ENCODE measurements at places on chromosomes 3 and 15.
A peak's percentile ranks its signal among the peaks of the same experiment; 100 is the strongest.

- DNase-seq: peak; percentile 86
These were observed 34.6 kb downstream of the CRABP1 start for GRCh38 chr15:78374436-78375393.

DNA sequence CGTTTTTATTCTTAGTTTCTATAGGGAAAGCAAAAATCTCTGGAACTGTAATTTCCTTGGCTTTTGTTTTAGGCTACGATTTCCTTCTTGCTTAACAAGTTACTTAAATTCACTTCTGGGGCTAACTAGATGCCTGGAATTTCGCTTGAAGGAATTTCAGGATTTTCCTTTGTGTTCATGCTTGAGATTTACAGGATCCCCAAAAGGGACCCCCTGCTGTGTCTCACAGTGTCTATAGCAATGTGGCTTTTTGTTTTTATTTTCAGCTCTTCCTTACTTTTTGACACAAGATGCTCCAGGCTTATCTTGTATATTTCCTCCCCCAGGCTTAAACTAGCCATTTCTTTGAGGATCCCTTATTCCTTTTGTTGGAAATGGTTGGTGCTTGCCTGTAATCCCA, 95.5 kb upstream of the DPPA4 start:
- DNase-seq: no peak

- no peak for DNase-seq
These were observed 43.0 kb downstream of the USP13 start for GRCh38 chr3:179695672-179696313.

GRCh38 chr3:32245200-32245599, 6.7 kb downstream of the CMTM8 start:
- DNase-seq: no peak

- peak; percentile 71 for DNase-seq
These were observed 23.9 kb upstream of the TPM1 start for GRCh38 chr15:63018639-63019038.

- DNase-seq: no peak
These were observed 41.0 kb upstream of the B3GNT5 start for GRCh38 chr3:183212096-183212495.

- no peak for DNase-seq
These were observed 966.8 kb downstream of the NSUN3 start for GRCh38 chr3:95029644-95030043.

DNA sequence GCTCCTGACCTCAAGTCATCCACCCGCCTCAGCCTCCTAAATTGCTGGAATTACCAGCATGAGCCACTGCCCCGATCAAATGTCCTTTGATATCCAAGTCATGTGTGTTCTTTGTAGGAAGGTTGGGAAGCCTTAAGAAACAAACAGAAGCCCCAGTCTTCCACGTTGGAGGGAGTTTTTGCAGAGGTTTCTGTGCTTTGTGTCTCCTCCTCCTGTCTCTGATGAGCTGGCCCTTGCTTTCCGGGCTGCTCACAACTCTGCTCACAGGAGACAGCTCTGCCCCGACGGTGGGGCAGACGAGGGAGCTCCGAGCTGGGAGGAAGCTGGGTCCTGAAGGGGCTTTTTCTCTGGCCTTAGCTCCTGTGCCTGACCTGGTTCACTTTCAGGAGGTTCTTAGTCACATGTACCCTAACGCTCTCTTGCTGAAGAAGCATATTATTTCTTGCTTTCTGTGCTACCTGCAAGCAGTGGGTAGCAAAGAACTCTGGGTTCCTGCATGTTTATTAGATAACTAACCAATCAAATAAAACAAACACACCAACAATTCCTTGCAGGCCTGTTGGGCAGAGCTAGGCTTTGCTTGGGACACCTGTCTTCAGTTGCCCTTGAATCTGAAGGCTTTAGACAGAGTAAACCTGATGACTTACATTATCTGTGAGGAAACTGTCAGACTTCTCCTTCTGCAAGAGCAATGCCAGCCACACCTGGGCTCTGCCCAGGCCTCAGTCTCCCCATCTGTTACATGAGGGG, 52.6 kb upstream of the SMAD6 start:
- no peak for DNase-seq

GRCh38 chr3:53083521-53083920, 37.6 kb upstream of the SFMBT1 start:
- DNase-seq: peak; percentile 7

GRCh38 chr3:153277029-153277428, 115.0 kb downstream of the RAP2B start:
- peak; percentile 95 for DNase-seq

- no peak for DNase-seq
These were observed 595.6 kb downstream of the ROBO1 start for GRCh38 chr3:79172241-79172640.

GRCh38 chr15:69385831-69386230, 28.3 kb upstream of the KIF23 start:
- DNase-seq: no peak

- peak; percentile 78 for DNase-seq
These were observed 5.8 kb downstream of the TRAK1 start for GRCh38 chr3:42096796-42097565.

DNA sequence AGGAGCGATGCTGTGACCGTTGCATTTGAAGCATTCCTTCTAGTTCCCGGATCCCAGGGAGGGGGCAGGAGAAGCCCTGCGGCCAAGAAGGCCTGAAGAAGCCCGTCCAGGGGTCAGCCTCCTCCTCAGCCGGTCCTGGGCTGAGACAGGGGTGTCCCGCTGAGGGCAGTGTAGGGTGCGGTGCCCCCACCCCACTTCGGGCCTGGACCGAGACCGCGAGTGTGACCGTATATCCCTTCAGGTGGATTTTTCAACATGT, 2.8 kb downstream of the OCA2 start:
- no peak for DNase-seq

- DNase-seq: peak; percentile 82
These were observed 59.2 kb upstream of the THSD4 start for GRCh38 chr15:71056111-71056510.

DNA sequence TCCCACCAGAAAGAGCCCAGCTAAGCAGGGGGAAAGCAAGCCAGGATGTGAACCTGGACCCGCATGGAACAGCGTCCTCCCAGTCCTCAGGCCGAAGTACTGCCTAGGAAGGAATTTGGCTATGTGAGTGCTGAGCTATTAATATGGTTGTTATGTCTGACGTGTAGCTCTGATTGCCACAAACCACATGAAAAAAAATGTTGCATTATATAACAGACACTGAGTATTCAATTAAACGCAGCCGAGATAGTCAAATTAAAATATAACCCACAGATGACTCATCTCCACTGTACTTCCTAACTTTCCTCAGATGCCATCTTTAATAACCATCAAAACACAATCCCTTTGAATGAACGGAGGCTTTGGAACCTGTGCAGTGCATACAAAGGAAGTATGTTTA, 111.1 kb downstream of the GABRB3 start:
- no peak for DNase-seq

- no peak for DNase-seq
These were observed 740 bp upstream of the OXSR1 start for GRCh38 chr3:38164643-38164951.

GRCh38 chr3:158569794-158570193, 1.2 kb upstream of the MLF1 start:
- DNase-seq: no peak

GRCh38 chr3:106610362-106610959, 741.6 kb upstream of the CBLB start:
- peak; percentile 36 for DNase-seq

DNA sequence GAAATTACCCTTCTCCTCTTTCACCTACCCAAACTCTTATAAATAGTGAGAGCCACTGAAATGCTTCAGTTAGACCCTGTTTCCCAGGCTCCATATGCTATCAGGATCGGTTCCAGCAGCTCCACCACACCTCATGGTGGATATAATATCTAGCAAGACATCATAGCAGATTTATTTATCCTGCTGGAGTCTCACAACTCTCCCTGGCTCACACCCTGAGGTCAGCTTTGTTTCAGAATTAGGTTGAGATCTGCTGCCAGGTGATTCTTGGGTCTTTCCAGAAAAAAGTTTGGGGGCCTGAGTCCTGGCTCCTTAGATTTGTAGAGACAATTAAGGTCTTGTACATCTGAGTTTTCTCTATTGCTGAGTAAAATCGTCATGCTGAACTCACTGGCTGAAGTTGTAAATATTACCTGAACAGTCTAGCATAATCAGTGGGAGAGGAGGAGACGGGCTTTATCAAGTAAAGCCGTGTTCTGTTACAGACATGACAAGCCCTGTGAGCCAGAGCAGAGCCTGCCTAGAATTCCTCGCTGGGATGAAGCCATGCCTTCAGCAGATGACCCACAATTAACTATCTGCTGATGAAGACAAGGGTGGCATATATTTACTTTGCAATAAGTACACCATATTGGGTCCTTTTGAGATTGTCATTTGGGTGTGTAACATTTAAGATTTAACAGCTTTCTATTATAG, 131.6 kb downstream of the STAC start:
- no peak for DNase-seq

GRCh38 chr3:184368586-184369183, 7.2 kb downstream of the POLR2H start:
- no peak for DNase-seq

DNA sequence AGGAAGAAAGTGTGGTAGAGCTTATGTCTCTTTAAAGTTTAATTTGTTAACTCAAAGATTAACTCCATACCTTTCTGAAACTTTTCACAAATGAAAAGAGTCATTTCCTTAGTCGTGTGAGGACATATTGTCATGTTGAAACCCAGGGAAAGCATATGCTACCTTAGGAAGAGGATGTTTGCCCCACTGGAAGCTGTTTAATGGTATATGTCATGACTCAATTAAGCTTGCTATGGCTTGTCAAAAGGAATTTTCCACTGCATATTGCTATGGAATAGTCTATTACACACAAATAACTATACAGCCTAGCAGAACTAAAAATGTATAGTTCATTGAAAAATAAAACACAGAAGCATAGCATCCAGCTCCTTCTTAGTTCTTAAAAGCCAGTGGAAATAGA, 69.9 kb downstream of the NSUN3 start:
- peak; percentile 93 for DNase-seq

GRCh38 chr3:115248274-115248673, 101.2 kb upstream of the ZBTB20 start:
- peak; percentile 74 for DNase-seq

- no peak for DNase-seq
These were observed 27.6 kb downstream of the CMC1 start for GRCh38 chr3:28268989-28269388.
